ENCODE measurements at places on chromosomes 7 and 10.

GRCh38 chr7:141646826-141647480 lies 55.0 kb downstream of the DENND11 start:
- DNase-seq: no peak

DNA sequence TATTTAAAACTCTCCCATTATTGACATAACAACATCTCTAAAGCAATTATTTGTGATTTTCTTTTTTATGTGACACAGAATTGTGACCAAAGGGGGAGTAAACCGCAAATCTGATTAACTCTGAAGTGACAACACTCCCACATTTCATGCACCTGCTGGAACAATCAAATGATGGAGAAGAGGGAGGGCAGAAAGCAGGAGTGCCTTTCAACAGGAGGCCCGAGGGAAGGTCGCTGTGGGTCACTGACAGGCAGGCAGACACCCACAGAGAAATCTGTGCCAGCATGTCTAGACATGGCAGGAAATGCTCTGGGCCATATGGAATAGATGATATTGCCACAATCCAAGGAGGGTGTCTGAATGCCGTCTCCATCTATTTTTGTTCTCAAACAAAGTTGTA lies 247.3 kb downstream of the DOCK4 start:
- no peak for DNase-seq

- DNase-seq: no peak
Measured at GRCh38 chr7:100430493-100431285, 1.1 kb downstream of the MEPCE start.

DNA sequence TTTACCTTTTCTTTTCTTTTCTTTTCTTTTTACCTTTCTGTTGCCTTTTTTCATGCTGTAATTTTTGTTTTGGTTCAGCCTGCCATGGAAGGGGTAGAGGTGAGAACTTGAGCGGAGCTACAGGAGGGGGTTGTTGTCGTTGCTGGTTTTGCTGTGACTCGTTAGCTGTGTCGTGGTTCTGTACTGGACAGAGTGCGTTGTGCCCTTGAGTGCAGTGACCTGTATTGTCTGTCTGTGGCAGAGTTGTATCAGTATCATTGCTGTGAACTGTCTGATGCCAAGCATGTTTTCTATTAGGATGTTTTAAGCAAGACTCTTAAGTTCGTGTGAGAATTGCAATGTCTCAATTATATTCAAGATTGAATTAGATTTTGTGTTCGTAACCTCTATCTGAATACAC lies 67.5 kb downstream of the TRRAP start:
- DNase-seq: no peak

- no peak for DNase-seq
Measured at GRCh38 chr7:94423863-94424735, 29.4 kb downstream of the COL1A2 start.

DNA sequence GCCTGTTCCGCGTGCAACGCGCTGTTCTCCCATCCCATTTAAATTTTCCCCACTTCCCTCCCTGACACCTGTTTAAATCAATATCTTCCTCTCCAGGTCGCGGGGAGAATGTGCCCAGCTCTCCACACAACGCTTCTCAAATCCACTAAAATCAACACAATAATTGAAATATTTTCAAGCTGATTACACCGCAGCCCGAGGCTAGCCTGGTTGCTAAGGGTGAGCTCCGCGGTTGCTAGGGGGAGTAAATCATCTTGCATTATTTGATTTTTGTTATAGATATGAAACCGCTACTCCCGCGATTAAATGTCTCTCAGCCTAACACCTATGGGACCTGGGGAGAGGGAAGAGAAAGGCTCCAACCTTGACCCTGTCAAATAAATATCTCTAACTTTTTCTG lies 36.2 kb downstream of the UNCX start:
- no peak for DNase-seq

- DNase-seq: no peak
Measured at GRCh38 chr10:61262486-61263261, 190.5 kb downstream of the TMEM26 start.

DNA sequence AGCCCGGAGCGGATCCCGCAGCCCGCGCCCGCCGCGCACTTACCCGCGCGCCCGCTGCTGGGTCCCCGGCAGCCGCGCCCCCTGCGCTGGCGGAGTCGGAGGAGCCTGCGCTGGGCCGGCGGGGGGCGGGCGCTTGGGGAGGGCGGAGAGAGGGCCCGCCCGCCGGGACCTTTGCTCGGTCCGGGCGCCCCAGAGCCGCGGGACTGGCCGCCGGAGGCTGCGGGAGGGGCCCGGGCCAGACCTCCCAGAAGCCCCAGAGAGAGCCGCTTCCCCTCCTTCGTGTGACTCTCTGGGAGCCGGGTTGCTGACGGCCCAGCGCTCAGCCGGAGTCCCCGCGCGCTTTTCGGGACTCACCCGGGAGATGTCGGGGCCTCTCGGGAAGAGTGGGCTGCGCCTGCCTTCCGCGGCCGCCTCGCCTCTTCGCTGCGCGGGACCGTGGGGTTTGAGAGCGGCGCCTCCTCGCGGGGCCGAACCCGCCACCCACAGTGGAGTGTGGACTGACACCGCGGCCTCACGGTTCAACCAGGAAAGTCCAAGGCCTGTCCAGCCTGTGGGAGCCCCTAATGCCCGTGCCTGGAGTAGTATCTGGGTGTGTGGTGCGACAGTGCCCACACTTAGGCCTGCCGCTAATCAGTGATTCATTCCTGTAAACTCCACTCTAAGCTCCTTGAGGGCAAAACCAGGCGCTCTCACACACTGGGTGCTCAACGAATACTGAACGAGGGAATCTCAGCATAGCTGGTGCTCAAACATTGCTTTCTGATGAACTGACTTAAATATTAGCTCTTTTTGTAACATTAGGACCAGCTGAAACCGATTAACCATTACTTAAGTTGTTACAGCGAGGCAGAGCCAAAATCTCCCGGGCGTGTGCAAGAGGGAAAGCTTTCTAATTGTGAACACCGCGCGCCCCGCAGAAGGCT lies at the start of gene GSDME:
Gene GSDME (minus strand): TSS at position 112 of the 923 bp plus-strand sequence. CDS start 7,690 bp downstream, outside the sequence.
- DNase-seq: no peak

DNA sequence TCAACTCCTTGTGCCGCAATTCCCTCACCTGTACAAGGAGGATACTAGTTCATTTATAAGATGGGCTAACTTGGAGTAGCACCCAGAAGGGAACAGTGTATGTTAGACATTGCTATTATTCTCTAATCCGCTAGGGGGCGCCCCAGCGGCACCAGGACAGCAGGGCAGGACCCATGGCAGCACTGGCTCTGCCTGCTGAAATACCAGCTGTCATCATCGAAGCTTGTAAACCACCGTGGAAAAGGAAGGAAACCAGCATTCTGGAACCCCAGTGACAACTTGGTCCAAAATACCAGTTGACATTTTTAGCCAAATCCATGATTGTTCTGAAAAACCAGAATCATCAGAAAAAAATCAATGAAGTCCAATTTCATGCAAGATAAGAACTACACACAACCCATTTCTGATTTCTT lies 134.4 kb downstream of the ITGA8 start:
- DNase-seq: no peak

GRCh38 chr10:99531696-99532593 lies 797 bp upstream of the NKX2-3 start:
- no peak for DNase-seq

GRCh38 chr10:6175329-6176055 lies 27.2 kb upstream of the PFKFB3 start:
- no peak for DNase-seq

- DNase-seq: no peak
Measured at GRCh38 chr7:74514131-74514591, 60.5 kb downstream of the GTF2IRD1 start.

- DNase-seq: no peak
Measured at GRCh38 chr7:45920502-45921380, at the start of gene IGFBP3. IGFBP3 (minus strand) TSS chr7:45921272; CDS start chr7:45921140, 132 bp downstream.

DNA sequence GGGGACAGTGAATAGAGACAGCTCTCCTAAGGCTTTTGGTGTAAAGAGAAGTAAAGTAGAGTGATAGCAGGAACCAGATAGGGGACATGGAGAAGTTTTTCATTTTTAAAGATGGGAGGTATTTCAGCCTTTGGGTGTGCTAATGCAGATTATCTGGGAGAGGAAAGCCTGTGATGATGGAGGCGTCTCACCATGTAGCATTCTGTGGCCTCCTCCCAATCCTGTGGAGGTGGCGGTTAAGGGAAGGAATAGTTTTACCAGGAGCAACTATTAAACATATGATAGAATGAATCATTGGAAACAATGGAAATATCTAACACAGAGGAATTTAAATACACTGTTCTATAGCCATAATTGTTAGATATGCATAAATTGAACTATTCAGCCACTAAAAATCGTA lies 101.3 kb downstream of the CNNM2 start:
- DNase-seq: no peak

DNA sequence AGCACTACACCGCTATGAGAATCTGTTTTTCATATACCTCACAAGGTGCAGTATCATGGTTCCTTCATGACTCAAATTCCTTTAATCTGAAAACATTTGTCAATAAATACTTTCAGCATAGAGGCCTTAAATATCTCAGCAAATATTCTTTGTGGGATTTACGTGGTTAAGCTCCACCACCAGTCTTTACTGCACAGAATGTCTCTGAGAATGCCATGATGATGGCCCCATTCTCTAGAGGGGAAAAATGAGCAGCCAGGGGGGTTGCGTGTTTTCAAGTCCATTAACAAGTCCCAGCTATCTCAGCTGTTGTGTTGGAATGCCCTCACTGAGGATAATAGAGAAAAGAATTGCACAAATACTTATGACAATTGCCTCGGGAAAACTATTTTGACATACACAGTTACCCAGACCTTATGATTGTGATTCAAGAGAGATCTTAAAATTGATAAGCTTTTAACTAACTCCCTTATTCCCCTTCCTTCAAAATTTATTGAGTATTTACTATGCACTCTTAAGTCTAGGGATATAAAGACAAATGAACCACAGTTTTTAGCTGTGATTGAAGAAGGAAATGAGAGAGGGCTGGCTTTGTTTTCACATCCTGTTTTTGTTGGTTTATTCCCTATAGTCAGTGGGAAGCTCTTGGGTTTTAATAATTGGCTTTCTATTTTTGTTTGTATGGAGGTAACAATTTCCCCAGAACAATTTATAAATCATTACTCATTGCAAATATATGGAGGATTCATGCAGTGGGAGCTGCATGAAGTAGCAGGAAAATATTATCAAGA lies 176.5 kb upstream of the VWC2 start:
- no peak for DNase-seq

- no peak for DNase-seq
Measured at GRCh38 chr10:120342115-120342714, 114.8 kb upstream of the PLPP4 start.

DNA sequence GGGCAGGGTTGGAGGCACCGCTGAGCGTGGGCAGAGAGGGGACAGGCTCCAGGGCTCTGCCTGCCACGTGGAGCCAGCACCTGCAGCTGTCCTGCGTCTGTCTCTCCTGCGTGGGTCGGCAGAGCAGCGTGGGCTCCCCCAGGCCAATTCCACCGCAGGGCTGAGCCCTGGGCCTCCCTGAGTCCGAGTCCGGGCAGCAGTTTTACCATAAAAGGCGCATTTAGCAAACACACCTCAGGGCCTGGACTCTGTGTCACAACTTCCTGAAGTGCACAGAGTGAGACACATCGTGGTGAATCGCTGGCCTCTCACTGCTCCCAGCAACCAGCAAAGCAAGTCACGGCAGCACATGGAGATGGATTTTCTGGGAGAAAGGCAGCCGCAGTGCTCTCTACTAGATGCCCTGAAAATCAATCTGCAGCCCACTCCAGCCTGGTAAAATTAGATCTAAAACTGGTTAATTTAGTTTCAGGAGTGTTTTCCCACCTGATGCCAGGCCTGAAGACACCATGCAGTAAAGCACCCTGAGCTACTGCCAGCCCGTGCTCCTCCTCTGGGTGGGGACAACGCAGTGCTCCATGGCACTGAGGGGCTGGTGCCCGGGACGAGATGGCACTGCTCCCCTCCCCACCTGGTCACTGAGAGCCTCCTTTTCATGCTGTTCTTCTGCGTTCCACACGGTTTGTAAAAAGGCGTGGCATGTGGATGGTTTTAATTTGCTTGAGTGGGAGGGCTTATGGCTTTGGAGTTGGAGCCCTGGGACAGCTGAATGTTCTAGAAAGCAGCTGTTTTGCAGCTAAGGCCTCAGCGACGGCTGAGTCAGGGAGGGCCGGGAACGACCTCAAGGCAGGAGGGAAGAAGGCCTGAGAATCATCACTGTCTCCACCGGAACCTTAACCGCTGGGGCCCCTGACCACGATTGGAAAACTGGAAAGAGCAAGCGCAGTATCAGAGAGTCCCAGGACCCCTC lies 336.9 kb downstream of the ADARB2 start:
- DNase-seq: no peak

DNA sequence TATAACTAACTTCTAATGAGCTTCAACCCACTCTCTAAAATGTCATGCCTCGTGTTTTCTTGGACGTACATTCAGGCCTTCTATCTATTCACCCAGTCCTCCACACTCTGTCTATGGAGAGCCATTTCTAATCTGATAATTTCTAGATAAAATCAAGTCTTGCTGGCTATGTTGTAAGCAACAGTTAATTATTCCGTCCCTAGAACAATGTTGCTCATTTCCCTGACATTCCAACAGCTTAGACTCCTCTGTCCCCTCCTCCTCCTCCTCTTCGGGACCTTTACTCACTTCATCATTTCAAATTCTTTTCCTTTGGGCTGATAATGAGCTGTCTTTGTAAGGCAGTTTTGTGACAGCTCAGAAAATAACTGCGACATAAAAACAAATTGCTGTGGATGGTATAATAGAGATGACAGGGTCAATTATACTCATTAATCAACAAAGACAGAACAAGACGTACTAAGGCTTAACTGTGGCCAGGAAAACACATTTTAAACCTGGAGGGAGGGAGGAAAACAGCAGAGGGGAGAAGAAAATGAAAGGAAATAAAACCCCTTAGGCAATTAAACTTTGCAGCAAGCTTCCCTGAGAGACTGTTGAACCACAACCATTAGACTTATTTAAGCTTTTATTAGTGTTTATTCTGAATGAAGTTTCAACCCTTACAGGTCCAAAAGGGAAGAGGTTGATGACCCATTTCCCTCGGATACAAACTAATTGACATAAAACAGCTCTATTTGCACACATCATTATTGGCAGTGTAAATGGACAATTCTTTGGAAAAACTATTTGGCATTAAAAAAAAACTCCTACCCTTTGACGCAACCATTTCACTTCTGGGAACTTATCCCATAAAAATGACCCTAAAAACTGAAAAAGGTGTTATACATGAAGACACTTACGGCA lies 179.1 kb downstream of the SFMBT2 start:
- DNase-seq: no peak

DNA sequence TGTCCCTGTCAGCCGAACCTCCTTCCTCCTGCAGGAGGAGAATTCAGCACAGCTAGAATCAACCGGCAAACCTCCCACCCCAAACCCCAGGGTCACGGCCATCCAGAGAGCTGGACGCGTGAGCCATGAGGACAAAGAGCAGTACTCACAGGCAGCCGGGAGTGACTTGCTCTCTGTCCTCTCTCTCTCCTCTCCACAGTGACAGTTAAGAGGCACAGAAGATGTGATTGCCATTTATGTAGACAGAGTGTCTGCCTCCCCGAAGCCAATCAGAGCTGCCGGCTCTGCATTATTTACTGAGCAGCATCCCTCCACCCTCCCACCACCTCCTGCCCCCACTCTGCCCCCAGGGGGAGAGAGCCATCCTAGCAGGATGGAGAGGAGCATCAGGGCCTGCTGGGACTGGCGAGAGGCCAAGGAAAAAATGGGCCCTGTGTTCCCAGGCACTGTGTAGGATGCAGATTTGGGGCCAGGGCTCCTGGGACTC lies 4.3 kb downstream of the DDC start:
- no peak for DNase-seq
